C1 segment of cervical spinal cord (tissue), 14 donors: ENCODE measurements at places on chromosomes 5 and 9.

- no peak for DNase-seq
These were observed 70.1 kb downstream of the KIAA1958 start for GRCh38 chr9:112556497-112557442.

- DNase-seq = no peak
These were observed 308.1 kb downstream of the CTNND2 start for GRCh38 chr5:11596185-11596584.

DNA sequence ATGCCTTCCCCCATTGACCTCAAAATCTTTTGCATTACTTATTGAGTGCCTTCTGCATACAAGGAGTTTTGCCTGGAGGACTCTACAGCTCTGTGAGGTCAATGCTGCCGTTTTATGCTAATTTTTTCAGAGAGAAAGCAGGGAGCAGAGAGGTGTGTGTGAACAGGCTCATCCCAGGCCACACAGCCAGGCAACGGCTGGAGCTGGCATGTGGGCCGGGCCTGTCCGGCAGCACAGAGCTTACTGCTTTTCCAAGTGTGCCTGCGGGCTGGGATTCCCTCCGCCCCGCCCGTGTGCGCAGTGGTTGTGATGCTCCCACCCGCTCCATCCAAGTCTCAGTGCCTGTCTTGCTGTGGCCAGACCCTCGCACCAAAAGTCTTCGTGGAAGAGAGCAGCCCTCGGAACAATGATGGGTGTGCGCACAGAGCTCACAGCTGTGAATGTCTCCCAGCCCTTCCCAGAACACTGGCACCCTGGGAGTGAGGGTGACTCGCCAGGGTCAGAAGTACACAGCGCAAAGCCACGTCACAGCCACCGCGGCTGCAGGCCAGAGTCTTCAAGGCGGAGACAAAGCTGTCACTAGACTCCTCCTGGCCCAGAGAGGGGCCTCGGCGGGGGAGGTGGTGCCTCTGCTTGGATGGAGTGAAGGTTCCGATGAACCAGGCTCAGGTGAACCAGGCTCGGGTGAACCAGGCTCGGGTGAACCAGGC lies 82.8 kb downstream of the COL5A1 start:
- no peak for DNase-seq

GRCh38 chr5:13350767-13351166 lies 593.7 kb downstream of the DNAH5 start:
- no peak for DNase-seq

DNA sequence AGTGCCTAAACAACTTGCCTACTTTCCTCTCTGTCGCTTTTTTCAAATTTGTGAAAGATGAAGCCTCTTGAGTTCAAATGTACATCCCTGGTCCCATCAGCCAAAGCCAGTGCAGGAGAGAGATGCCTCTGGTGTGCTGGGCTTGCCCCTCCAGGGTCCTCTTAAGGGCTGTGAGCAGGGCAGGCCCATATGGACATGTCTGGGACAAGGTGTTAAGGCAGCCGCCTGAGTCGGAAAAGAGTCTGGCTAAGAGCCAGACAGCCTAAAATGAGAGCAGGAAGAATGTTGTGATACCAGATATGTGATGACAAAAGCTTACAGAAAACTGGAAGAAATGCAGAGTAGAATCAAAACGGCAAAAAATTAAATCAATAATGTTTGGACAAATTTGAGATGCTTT lies 72.5 kb downstream of the APTX start:
- no peak for DNase-seq

- DNase-seq = no peak
These were observed 126.7 kb upstream of the GRHPR start for GRCh38 chr9:37295796-37296195.

DNA sequence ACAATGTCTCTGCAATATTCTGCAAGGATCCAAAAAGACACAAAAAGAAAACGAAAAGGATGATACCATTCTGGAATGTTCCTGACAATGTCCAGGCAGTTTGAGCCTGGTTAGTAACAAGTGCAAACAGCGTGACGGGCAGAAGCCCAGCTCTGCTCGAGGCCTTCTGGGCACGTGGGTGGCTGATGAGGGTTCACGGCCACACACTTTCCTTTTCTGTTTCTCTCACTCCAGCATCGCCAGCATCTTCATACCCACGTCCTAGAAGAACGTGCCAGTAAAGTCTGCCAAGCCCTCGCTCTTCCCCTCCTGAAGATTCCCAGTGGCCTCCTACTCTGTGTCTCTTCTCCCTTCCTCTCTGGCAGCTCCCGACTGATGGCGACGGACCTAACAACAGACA lies 36.7 kb downstream of the COL23A1 start:
- DNase-seq = no peak
